ENCODE measurements at places on chromosomes 12 and 14.

DNA sequence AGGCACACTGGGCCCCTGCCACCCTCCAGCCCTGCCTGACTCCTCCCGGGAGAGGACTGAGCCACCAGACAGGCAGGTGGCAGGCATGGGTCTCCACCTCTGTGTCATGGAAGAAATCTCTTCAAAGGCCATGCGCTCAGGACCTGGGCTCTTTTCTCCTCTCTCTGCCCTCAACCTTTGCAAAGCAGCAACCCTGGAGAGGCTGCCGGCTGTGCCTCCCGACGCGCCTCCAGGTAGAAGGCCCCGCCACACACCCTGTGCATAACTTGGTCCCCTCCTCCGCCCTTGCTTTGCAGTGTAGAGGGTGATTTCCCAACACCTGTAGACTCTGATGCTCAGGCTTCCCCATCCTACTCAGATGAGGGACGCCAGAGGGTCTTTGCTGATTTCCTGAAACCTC, 28.2 kb upstream of the TMEM179 start:
- no peak for DNase-seq

GRCh38 chr14:102178806-102179205, 39.1 kb downstream of the WDR20 start:
- DNase-seq: no peak

DNA sequence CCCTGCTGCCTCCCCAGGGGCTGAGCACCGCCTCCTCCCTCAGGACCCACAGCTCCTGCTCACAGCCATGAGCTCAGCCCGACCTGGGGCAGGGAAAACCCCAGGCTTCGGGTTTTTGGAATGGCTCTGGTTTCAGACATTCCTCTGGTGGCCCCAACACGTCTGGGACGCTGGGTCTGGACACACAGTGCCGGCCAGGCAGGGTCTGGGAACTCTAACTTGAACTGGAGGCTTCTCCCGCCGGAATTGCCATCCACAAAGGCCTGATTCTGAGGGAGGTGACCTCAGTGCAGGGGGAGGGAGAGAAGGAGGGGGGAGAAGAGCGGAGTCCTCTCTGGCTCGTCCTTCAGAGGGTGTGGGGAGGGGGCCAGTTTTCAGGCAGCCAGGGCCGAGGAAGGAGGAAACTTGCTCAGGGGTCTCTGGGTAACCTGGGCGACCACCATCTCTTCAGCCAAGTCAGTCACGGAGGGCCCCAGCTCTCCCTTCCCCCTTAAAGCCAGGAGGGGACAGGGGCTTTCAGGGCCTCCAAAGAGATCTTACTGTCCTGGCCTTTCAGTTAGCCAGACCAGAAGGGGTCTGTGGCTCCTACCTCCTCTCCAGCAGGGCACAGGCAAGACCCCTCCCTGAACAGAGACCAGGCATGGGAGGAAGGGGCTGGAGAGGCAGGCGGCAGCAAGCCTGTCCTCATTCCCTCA, 19.4 kb downstream of the NCKAP5L start:
- no peak for DNase-seq

- peak; percentile 5 for DNase-seq
Observed at GRCh38 chr14:64569138-64569631, 19.4 kb downstream of the PPP1R36 start.

DNA sequence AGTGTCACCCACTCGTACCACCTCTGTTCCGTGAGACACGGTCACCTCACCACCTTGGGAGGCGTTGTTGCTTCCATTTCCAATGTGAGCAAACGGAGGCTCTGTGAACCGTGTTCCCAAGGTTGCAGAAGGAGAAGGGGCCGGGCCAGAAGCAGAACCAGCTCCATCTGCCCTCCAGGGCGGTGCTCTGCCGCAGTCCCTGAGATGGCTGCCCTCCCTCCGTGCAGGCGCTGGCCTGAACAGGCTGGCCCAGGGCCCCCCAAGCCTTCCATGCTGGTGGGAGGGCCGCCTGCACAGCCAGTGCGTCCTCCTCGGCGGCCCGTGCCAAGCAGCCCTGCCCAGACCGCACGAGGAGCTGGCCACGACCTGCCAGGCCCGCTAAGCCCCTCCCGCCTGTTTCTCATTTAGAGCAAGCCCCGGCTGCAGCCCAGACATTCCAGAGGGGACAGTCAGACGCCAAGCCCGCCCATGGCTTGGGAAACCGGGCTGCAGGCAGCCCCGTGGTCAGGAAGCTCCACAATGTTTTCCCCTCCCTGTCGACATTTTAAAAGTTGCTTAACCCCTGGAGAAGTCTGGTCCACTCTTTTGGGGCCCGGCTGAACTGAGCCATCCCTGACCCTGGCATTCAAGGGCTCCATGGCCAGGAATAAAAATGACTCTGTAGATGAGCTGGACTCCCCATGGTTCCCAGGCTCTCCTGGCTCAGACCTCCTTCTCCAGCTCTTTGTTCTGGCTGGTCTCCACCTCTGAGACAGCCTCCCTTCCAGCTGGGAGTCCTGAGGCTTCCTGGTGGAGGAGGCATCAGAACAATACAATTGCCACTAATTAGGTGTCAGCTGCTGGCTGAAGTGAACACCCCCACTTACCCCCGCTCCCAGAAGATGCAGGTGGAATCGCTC, 236.0 kb downstream of the BCL11B start:
- DNase-seq: peak; percentile 69

- DNase-seq: no peak
Observed at GRCh38 chr12:6526766-6527525, 7.4 kb upstream of the GAPDH start.

DNA sequence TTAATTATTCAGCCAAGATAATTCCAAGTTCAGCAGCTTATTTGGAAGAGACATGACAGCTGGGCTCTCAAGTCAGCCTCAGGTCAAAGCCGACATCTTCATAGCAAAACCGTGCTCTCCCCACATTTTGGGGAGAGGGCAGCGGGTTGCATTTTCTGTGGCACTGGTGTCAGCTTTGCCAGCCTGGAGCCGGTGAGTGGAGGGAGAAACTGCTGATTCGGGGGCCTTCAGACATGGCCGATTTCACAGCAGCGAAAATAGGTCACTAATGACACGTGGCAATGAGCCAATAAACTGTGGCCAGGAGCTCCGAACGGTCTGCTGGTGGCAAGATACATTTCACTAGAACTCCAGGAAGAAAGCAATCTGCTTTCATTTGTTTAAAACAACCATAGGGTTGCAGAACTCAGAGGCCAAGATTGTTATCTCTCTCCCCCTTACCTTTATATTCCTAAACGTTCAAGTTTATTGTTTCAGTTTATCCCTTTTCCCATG, 173.2 kb downstream of the CAND1 start:
- DNase-seq: no peak

DNA sequence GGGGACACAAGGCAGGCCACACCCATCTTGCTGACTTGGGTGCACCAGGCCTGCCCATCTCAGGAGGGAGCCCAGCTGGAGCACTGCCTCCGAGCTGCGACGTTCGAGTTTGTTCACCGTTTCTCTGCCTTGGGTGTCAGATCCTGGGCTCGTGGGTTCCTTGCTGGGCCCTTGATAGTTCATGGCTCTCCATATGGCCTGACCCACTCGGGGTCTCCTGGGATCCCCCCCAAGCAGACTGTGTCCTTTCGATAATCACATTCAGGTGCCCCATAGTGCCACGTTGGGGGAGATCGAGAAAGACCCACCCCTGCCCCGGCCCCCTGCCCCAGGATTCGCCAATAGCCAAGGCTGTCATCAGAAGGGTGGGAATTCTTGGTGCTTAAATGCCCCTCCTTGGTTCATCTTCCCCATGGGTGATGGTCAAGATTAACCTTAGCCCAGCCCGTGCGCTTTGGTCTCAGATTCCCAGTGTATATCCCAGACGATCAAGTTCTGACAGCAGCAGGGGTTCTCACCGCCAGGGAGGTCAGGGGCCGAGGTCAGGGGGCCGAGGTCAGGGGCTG, 7.4 kb downstream of the RFLNA start:
- no peak for DNase-seq

- no peak for DNase-seq
Observed at GRCh38 chr12:110344657-110345056, 58.9 kb downstream of the ANAPC7 start.

- DNase-seq: no peak
Observed at GRCh38 chr14:90303473-90303872, 28.3 kb downstream of the NRDE2 start.

DNA sequence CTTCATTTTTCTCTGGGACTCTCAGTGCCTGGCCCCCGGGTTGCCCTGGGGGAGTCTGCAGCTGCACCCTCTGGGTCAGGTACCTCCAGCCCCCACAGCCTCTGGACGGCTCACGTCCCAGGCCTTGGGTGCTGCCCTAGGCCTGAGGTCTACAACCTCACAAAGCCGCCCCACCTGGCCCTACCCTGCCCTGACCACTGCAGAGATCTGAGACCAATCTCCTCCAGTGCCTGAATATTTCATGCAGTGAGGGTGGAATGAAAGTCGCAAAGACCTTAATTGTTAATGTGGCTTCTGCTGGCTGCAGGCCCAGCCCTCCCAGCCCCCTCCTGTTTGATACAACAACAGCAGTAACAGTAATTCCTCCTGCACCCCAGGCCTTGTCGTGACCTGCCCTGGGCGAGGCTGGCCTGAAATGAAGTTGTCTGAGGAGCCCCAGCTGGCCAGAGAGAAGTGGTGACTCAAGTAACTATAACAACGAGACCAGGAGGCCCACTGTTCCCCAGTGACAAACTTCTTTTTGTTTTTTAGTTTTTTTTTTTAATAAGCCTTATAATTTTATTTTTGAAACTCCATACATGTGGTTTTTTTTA, 8.8 kb upstream of the CCDC85C start:
- no peak for DNase-seq

DNA sequence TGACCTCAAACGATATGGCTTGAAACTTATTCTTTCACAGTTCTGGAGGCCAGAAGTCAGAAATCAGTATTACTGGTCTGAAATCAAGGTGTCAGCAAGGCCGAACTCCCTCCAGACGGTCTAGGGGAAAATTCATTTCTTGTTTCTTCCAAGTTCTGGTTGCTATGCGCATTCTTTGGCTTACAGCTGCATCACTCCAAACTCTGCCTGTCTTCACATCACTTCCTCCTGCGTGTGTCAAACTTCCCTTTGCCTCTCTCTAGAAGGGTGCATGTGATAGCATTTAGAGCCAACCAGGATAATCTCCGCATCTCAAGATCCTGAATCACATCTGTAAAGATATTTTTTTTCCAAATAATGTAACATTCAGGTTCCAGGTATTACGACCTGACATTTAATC, 62.8 kb downstream of the DENND5B start:
- DNase-seq: no peak

DNA sequence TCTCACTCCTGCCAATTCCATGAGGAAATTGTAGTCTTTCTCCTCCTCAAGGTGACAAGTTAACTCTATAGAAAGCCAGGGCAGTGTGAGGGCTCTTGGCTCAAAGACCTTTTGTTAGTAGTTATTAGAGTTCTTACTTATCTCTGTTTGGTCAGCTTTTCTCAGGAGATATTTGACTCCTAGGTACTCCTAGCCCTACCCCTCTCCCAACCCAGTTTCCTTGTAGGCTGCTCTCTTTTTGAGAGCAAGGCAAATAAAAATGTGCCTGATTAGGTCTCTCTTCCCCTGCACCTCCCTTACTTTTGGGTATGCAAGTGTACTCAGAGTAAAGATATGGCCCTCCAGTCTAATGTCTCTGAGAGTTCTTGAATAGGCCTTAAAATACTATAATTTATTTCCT, 23.8 kb downstream of the BTG1 start:
- DNase-seq: no peak

DNA sequence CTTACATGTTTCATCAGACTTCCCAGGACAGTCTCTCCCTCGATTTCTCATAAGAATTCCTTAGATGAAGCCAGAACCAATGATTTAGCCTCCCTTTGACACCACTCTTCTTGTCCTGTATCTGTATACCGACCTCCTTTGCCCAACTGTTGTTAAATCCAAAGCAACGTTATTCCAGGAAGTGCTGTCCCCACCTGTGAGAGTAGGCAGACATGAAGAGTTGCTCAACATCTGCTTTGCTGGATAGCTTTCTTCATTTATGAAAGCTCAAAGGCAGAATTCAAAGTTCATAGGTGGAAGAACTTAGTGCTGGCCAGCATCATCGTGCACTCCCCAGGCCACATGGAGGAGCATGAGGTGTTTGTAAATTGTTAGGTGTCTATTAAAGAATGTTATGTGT, 55.6 kb downstream of the GTF2A1 start:
- DNase-seq: no peak

DNA sequence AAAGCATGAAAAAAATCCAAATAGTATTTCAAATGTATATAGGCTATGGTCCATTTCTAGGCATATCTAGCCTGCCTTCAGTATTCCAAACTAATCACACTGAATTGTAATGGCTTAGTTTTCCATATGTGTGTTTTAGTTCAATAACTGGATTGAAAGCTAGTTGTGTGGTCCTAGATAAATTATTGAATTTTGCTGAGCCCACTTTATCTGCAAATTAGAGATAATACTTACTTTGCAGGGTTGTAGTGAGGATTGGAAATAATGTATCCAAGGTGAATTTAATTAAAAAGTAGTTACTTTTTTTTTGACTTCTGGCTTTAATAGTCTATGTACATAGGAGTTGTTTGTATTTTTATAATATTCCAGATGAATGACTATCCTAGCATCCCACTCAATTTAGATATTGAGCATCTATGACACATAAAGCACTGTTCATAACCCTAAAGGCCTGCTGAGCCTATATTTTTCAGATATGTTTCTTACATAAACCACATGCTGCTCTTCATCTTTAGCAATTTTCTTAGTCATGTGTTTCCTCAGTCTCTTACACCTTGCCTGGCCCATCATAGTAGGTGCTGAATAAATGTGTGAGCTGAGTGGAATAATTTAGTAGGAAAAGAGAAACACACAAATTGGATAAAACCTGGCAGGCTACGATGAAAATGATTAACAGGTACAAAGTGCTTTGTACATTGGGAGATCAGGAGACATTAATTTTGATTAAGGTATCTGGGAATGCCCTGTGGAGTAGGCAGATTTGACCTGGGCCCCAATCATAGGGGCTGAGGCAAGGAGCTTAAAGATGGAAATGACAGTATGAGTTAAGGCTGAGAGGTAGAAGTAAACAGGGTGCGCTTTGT, 1.1 kb upstream of the ATP23 start:
- no peak for DNase-seq

DNA sequence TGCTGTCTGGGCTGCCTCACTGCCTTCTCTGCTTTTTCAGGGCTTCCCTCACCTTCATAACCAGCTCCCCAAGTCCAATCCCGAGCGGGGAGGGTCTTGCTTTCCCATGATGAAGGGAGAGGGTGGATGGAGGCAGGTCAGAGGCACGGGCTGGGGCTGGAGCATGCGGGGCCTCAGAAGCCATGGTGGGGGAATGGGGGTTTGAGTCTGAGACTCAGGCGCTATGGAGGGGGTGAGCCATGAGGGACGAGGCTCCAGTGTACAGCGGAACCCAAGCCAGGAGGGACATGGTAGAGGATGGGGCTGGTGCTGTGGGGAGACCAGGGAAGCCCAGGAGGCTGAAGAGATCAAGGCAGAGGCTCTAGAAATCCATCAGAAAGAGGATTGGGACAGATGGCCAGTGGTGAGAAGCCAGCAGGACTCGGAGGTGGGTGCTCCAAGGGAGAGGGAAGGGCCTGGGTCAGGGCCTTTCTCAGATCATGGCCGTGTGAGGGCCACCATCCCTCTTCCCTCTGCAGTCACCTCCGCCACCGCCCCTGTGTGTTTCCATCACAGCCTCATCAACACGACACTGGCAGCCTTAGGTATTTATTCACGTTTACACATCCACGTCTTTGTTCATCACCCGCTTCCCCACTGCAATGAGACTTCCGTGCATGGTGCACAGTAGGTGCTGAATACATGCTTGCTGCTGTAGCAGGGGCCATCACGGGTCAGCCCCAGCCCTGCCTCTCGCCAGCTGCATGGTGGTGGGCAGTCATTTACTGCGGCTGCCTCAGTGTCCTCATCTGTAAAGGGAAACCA, 144.7 kb downstream of the ADGRD1 start:
- DNase-seq: no peak
